ENCODE measurements at places on chromosomes 4 and X.

DNA sequence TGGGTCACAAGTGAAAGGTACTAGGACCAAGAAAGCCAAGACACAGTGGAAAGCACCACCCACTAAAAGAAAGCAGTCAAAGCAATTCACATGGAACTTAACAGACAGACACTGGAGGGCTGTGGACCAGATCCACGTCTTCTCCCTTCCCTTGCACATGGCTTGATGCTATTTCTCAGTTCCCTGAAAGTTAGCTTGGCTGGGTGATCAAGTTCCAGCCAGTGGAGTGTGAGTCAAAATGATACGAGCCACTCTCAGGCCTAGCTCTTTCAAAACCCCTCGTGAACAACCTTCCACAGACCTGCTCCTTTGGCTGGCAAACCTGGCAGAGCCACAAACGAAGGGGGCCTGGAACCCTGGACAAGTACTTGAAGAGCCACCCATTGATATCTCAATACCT is 52.0 kb downstream of the RELL1 start:
- DNase-seq, result no peak

GRCh38 chr4:89324671-89325070 is 17.1 kb upstream of the GPRIN3 start:
- DNase-seq, result no peak

GRCh38 chr4:56414135-56414670 is 21.2 kb downstream of the PPAT start:
- no peak for DNase-seq

- DNase-seq, result no peak
Observed at GRCh38 chrX:15890463-15890862, 35.9 kb upstream of the AP1S2 start.

DNA sequence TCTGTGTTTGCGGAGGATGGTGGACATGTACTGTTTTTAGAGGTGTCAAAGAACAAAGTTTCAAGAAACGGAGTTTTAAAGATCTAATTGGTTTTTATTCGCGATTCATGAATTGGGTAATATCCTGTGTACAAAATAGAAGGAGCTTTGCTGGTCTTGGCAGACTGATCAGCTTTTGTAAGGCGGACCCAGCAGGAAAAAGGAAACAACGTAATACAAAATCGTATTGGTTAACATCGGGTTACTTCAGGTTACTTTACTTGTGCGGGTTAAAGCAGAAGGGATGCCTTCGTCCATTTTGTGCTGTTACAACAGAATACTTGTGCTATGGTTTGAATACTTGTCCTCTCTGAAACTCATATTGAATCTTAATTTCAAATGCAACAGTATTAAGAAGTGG is 11.4 kb upstream of the NYX start:
- no peak for DNase-seq

GRCh38 chr4:93802045-93802444 is 26.5 kb upstream of the ATOH1 start:
- no peak for DNase-seq

- no peak for DNase-seq
Observed at GRCh38 chr4:167114416-167114971, 119.8 kb downstream of the SPOCK3 start.

DNA sequence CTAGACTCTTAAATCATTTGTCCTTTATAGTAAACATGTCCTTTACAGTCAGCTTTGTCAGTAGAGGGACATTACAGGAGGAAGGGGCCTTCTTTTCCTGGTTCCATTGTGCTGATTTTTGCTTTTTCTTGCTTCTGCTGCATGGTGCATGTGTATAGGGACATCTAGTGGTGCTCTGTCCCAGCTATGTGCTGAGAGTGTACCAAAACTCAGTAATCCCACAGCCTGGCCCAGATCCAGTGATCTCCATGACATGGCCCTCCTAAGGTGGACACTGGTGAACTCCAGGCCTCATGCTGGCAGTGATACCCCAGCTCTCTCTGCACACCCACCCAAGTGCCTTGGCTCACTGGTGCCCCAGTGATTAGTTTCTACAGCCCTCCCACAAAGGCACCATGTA is 45.2 kb downstream of the MAGEB17 start:
- no peak for DNase-seq

GRCh38 chrX:132395026-132395425 is 93.8 kb downstream of the MBNL3 start:
- DNase-seq, result no peak

DNA sequence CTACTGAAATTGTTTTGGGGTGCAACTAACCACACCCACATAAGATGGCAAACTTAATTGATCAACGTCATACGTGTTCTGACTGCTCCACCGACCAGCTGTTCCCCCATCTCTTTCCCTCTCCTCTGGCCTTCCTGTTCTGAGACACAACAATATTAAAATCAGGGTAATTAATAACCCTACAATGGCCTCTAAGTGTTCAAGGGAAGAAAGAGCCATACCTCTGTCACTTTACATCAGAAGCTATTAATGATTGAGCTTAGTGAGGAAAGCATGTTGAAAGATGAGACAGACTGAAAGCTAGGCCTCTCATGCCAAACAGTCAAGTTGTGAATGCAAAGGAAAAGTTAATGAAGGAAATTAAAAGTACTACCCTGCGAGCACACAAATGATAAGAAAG is 173.9 kb upstream of the FTHL17 start:
- no peak for DNase-seq

GRCh38 chr4:173432430-173432829 is 33.5 kb upstream of the SCRG1 start:
- no peak for DNase-seq

GRCh38 chr4:83217721-83218522 is 66.7 kb downstream of the COQ2 start:
- DNase-seq, result no peak

DNA sequence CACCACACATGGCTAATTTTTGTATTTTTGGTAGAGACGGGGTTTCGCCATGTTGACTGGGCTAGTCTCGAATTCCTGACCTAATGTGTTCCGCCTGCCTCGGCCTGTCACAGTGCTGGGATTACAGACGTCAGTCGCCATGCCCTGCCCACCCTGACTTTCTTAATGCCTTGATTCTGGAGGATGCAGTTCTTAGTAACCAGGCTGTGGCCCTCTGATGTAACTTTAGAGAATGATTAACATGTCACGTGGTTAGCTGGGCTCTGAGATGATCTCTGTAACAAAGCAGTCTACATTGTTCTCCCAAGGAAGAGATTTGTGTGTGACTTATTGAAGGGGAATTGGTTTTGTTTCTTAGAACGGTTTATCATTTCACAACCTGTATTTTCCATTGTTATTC is 30.6 kb downstream of the ANK2 start:
- no peak for DNase-seq

GRCh38 chr4:4398430-4398829 is 11.5 kb downstream of the NSG1 start:
- no peak for DNase-seq

GRCh38 chr4:825063-825970 is 612 bp downstream of the CPLX1 start:
- DNase-seq, result no peak

- DNase-seq, result no peak
Observed at GRCh38 chrX:16994736-16995135, 48.3 kb downstream of the REPS2 start.

DNA sequence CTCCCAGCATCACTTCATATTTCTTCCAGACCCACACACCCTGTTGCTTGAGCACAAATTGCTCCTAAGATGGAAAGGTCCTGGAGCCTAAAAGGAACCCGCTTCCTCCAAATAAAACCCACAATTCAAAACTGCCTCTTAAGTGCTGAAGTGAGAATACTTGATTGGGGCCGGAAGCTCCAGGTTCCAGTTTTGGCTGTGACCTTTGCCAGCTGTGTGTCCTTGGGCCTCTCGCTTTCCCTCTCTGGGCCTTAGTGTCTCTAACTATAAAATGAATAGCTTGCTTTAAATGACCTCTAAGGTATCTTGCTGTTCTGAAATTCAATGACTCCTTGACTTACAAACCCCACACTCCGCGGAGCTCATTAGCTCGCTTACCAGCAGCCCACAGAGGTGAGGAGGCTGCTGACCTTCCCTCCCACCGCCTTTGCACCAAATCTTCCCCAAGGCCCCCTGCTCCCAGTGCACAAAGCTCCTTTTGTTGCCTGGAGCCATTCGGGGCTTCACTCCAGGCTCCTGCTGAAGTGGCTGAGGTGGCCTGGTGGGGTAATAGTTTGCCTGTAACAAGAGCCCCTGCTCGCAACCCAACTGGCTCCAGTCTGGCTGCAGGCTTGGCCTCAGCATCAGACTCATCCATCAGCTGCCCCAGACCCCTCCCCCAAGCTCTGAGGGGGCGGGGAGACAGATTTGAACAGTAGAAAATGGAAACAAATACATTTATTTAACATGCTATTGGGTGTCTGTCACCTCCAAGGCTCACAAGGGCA is 21.8 kb downstream of the STARD8 start:
- no peak for DNase-seq

DNA sequence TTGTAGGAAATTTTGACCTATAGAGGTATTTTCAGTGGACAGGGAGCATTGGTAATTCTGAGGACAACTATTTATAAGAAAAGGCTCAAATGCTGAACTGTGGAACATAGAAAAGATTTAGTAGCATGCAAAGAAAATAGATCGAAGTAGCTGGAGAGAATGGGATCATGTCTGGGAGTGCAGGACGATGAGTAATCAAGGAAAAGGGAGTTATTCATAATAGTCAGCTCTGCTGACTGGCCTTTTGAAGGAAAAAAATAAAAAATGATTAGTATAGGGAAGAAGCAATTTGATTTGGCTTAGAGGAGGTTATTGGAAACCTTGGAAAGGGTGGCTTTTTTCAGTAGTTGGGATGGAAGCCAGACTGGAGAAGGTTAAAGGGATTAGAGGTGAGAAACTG is 22.9 kb upstream of the ANK2 start:
- DNase-seq, result peak; percentile 8

DNA sequence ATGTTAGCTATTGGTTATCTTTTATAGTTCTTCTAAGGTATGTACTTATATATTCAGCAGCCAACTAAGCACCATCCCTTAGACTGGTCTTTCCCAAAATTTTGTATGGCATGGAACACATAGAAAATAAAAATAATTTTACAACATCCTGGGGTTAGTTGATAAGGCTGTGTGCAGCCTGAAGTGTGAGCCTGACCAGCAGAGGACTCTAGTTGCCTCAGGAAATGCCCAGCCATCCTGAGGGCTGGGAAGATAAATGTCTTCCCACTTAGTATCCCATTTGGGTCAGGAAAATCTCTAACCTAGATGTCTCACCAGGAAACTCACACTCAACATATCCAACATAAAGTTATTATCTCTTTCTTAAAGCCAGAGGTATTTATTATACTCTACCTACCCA is 251.4 kb upstream of the POF1B start:
- DNase-seq, result no peak

DNA sequence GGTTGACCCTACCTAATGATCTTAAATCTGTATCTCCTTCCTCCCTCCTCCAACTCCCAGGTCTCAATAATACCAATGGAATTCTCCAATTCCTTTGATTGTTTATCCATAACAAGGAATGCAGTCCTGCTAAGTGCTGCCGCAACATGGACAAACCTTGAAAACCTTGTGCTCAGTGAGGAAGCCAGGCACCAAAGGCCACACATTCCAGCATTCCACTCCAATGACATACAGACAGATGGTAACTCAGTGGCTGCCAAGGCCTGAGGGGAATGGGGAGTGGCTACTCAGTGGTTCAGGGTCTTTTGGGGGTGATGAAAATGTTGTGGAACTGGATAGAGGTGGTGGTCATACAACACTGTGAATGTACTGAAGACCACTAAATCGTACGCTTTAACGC is 10.4 kb downstream of the HAUS7 start:
- peak; percentile 44 for DNase-seq

GRCh38 chr4:71186566-71187403 is 152.0 kb upstream of the SLC4A4 start:
- DNase-seq, result no peak

DNA sequence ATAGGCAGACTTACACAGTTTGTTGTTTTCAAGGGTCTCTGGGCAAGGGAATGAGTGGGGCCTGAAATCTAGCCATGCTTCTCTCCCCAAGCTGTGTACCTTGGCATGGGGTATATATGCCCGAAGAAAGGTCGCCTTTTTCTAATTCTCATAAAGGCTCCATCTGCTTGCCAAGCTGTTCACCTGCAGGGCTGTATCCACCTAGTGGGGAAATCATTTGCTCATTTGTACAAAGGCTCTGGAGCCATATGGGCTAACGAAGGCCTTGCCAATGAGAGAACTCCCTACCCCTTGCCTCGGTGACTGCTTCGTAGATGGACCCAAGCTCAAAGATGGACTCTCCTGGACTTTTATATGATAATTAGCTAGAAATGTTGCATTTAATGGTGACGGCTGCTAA is 1097.0 kb downstream of the PDHA2 start:
- no peak for DNase-seq

- DNase-seq, result no peak
Observed at GRCh38 chr4:149716728-149717127, 98.9 kb downstream of the IQCM start.

DNA sequence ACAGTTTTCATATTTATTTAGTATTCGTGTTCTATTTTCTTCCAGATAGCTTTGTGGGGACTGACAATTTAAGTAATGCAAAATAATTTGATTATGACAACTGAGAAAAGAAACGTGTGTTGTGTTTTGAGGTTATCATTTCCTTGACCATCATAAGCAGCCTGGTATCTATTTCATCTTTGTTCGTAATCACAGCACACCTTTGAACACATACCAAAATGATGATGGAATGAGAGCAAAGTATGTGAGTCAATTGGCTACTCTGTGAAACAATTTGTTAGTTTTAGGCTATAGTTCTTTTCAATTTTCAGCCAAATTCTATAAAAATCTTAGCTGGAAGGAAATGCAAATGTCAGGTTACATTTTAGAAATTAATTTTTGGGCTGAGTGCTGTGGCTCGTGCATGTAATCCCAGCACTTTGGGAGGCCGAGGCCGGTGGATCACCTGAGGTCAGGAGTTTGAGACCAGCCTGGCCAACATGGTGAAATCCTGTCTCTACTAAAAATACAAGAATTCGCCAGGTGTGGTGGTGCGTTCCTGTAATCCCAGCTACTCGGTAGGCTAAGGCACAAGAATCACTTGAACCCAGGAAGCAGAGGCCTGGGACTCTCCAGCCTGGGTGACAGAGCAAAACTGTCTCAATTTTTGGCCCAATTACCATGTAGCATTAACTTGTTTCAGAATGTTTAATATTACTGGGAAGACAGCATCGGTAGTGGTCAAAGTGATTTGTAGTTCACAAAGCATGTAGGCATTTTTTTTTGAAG is 1.1 kb upstream of the DUSP21 start:
- no peak for DNase-seq

DNA sequence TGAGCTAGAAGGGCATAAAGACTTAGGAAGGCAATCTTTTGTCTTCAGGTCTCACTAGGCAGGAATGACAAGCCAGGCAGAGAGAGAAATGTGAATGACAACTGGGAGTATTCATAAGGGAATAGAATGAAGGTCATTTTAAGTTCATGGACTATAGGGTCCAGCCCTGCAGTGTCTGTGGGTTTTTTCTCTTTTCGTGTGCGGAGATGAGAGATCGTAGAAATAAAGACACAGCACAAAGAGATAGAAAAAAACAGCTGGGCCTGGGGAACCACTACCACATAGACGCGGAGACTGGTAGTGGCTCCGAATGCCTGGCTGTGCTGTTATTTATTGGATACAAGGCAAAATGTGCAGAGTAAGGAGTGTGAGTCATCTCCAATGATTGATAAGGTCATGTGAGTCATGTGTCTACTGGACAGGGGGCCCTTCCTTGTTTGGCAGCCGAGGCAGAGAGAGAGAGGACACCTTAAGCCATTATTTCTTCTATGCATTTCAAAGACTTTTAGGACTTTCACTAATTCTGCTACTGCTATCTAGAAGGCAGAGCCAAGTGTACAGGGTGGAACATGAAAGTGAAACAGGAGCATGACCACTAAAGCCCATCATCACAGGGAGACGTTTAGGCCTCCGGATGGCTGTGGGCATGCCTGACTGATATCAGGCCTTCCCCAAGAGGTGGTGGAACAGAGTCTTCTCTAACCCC is 921.8 kb upstream of the PCDH10 start:
- no peak for DNase-seq

- peak; percentile 52 for DNase-seq
Observed at GRCh38 chr4:83484500-83485461, at the start of gene ABRAXAS1. Gene ABRAXAS1, minus strand, starts transcription at chr4:83485100. Its CDS starts 28 bp downstream, at chr4:83485072.

Measured in HS-5 (cell line).